CD4-positive, alpha-beta T cell treated with Interleukin-17A for 1 hour (primary cell): ENCODE measurements at places on chromosomes 11 and 22.

GRCh38 chr11:113994077-113994954 lies 19.4 kb downstream of the HTR3A start:
- peak; percentile 50 for DNase-seq

- DNase-seq, result no peak
Measured at GRCh38 chr11:27228232-27228905, 134.6 kb downstream of the CCDC34 start.

GRCh38 chr22:42697542-42698013 lies 23.1 kb downstream of the A4GALT start:
- DNase-seq, result no peak

GRCh38 chr11:67344264-67344663 lies 9.1 kb downstream of the POLD4 start:
- DNase-seq, result peak; percentile 29

DNA sequence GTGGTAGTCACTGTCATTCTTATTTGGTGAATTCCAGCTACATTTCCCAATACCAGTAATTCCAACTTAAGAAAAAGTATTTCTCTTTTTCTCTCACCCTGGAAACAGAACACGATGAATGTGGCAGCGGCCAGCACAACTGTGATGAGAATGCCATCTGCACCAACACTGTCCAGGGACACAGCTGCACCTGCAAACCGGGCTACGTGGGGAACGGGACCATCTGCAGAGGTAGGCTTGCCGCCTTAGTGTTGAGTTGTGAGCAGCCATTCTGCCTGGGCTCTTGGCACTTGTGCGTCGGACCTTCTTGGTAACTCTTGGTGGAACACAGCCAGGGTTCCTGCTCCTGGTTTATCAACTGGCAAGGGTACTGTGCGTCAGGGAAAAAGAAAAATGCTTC lies 559.8 kb downstream of the NELL1 start:
- DNase-seq, result no peak

DNA sequence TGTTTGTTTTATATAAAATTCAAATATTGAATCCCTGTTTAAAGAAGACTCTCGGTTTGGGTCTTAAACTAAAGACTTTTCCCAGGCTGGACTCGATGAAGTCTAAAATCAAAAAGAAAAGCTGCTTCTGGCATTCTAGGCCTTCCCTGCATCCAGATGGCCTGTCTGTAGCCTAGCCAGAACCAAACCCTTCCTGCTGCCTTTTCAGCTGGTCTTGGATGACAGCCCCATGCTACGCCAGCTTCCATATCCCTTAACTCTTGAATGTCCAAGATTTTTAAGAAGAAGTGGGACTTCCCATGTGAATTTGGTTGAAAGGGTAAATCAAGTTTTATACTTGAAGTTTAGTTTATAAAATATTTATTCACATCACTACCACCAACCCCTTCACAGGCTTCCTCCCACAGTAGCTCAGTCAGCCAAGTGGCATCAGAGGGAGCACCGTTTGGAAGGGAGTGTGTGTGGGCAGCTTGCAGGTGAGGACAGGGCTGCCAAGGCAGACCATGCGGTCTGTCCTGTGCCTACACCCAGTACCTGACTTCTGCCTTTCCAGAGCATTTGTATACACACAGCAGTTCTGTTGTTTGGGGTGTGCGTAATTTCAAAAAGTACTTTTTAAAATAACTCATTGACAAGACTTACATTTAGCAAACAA lies 18.2 kb upstream of the PSMA1 start:
- no peak for DNase-seq

GRCh38 chr11:91086028-91086427 lies 863.2 kb upstream of the CHORDC1 start:
- DNase-seq, result no peak

- DNase-seq, result no peak
Measured at GRCh38 chr11:79436919-79437277, 3.9 kb downstream of the TENM4 start.

GRCh38 chr11:117269856-117270255 lies 21.3 kb upstream of the BACE1-AS start:
- DNase-seq, result no peak

GRCh38 chr11:131474947-131475346 lies 104.5 kb downstream of the NTM start:
- DNase-seq, result no peak

DNA sequence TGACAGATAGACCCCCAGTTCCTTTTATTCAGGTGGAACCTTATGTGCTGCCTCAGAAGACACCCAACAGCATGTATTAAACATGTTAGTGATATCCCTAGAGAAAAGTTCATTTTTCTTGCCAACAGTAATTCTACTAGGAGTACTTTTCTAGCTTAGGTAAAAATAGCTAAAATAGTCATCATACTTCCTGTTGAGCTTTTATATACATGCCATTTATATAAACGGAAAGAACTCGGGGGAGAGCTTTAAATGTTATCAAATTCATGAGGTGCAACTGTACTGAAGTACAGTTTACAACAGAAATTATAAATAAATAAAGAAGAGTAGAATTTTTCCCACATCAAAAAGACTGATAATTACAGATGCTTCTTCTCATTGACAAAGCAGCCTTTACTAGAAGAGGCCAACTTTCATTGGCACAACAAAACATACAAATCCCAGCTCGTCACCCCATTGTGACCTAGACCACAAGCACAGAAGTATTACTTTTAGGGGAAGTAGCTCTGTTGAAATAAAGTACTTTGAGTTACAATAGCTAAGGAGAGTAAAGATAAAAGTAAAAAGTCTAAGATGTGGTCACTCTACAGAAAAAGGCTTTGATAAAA lies 59.1 kb upstream of the POU2AF2 start:
- no peak for DNase-seq

GRCh38 chr22:47548953-47549740 lies 786.7 kb downstream of the TBC1D22A start:
- DNase-seq, result no peak

DNA sequence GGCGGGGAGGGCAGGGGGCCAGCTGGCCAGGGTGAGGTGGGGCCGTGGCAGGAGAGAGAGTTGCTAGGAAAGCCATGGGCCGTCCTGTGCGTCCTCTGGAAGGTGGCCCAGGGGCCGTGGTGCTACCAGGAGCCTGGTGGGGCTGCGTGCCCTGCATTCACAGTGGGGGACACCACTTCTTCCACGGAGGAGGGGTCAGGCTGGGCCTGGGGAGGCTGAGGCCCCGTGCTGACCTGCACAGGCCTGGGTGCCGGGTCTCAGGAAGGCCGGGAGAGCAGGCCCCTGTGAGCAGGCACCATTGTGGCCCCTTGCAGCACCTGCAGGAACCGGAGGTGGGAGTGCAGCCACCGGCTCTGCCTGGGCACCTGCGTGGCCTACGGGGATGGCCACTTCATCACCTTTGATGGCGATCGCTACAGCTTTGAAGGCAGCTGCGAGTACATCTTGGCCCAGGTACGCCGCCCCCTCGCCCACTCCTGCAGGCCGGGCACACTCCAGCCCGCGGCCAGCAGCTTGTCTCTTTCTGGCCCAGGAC lies 12.0 kb downstream of the MUC5B start:
- DNase-seq, result no peak

DNA sequence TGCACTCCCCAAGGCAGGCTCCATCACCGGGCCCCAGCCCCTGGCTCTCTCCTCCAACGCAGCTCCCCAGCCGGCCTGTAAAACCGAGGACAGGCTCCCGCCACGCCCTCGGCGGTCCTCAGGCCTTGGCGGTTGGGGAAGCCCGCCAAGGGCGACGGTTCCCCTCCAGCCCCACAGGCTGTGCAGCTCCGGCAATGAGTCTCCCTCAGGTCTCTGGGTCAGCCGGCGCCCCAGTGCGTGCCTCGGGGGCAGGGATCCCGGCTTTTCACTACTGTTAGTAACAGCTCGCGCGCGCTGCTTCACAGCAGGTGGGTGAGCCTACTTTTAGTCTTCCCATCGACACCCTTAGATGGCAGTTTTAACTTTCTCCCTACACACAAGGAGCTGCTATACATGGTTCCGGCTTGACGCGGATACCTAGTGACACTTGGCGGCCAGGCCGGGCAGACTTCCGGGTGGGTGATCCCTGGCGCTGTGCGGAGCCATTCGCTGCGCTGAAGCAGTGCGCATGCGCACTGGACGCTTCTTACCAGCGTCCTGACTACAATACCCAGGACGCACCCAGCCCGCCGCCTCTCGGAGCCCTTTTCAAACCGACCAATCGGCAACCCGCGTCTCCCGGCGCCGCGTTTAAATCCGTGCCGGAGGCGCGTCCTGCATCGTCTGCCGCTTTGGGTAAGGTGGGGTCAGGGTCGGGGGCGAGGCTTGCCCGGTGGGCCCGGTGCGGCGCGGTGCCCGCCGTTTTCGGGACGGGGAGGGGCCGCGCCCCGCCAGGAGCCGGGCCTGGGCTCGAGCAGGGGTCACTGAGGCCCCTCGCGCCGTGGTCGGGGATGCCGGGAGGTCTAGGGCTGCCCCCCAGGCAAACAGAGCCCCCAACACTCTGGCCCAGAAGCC lies at the start of gene GTSE1:
Gene GTSE1 (plus strand): TSS at position 614 of the 894 bp plus-strand sequence. CDS start 531 bp downstream, outside the sequence.
- DNase-seq, result peak; percentile 98

- no peak for DNase-seq
Measured at GRCh38 chr22:45896964-45897538, 79.9 kb downstream of the WNT7B start.

GRCh38 chr11:124194293-124195188 lies 11.4 kb downstream of the OR10D3 start:
- no peak for DNase-seq

DNA sequence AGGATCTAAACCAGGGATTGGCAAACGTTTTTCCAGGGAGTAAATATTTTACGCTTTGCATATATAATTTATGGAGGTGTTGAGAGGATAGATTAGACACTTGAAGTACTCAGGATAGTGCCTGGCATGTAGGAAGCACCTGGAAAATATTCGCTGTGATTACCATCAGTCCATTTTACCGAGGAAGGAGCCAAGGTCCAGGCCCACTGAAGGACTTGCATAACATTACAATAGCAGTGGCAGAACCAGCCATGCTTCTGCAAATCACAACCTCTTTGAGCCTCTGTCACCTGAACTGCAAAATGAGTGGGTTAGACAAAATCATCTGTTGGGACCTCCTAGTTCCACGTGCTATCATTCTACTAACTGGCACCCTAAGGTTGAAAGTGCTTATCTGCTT lies 5.4 kb downstream of the FUT4 start:
- DNase-seq, result no peak
